Gastrocnemius medialis (tissue), 4 donors: ENCODE measurements at places on chromosomes 4 and X.

DNA sequence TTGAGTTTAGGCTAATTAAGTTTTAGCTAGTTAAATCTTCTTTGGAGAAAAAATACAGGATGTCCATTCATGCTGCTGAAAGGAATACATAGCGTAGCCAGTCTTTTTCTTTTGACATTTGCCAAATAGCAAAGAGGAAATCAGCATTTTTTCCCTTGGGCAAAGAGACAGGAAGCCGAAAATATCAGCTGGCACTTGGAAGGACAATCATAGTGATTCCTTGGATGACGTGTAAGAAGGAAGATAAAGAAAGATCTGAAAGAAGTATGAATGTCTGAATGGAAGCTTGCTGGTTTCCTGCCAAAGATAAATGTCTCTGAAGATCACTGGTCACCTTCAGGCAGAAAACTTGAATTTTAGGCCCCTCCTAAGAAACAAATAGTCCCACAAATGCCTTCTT lies 44.2 kb downstream of the SLITRK2 start:
- no peak for DNase-seq

DNA sequence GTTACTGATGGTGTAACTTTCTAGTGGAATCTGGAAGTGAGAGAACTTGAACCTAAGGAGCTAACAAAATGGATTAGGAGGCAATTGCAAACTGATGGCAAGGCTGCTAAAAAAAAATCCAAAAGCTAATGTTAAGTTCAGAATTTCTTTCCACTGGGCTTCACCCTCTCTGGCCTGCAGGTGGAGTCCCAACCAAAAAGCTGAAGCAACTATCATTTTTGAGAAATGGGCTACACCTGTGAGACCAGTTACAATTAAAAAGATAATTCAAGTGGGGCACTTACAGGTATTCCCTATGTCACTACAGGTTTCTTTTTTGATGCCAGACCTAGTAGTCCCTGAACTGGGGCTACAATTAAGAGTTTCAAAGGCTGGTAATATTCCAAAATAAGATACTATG lies 142.1 kb upstream of the FTHL17 start:
- DNase-seq, result no peak

DNA sequence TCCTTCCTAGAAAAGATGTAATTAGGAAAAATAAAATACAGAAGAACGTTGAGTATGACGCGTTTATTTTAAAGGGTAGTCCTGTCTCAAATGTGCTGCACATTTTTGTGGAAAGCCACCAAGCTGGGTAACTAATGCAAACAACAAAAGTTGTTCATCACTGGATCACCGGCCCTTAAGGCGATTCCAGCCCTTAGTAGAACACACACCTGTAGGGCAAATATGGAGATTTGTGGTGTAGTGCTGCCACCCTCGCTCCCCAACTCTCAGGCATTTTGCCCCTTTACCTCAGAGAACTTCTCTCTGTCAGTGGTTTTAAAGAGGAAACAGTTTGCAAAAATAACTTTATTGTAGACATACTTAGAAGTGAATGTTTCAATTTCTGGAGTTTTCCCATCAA lies 1.9 kb downstream of the TBL1X start:
- DNase-seq, result no peak

GRCh38 chr4:83618991-83619645 lies 83.2 kb downstream of the GPAT3 start:
- no peak for DNase-seq

- DNase-seq, result no peak
These were observed 319.6 kb upstream of the HS3ST1 start for GRCh38 chr4:11748164-11748872.

- DNase-seq, result no peak
These were observed 9.1 kb upstream of the USO1 start for GRCh38 chr4:75715105-75715799.

- DNase-seq, result no peak
These were observed 50.5 kb upstream of the NDST3 start for GRCh38 chr4:117983541-117984365.

DNA sequence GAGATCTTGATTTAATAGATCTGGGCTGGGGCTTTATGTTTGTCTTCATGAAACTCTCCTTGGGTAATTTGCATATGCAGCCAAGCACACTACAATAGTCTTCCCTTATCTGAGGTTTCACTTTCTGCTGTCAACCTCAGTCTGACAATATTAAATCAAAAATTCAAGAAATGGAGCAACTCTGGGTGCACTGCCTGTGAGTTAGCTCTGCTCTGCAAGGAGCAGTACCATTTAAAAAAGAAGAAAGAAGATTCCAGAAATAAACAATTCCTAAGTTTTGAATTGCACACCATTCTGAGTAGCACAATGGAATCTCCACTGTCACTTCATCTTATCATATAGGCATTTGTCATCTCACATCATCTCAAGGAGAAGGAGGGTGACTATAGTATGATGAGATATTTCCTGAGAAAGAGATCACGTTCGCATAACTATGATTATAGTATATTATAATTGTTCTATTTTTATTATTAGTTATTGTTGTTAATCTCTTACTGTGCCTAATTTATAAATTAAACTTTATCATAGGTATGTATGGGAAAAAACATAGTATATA lies 9.4 kb downstream of the FNIP2 start:
- DNase-seq, result no peak

DNA sequence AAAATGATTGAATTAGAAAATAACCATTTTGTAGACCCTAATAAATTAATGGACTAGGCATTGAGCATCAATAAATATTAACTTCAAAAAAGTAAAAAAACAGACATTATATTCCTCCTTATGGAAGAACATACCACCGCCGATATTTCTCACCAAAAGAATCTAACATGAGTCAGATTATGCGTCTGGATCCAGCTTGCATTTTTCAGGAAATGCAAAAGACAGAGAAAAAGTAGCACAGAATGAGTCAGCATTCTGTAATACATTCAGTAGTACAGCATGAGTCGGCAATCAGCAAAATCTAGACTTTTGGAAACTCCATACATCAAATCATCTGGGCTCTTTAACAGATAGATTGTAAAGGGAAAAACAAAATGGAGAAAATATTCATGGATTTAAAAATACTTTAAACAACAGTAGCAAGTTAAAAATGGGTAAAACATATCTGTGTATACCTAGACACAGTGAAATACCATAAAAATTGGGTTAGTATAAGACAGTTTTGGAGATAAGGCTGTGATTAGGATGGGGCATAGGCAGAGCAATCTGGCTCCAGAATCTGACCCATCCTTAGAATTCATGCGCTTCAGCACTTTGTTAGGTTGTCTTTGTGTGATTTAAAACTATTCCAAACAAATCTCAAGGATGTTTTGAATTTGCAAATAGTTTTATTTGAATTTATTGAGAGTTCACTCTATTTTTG lies 633.0 kb upstream of the FAM241A start:
- DNase-seq, result no peak

DNA sequence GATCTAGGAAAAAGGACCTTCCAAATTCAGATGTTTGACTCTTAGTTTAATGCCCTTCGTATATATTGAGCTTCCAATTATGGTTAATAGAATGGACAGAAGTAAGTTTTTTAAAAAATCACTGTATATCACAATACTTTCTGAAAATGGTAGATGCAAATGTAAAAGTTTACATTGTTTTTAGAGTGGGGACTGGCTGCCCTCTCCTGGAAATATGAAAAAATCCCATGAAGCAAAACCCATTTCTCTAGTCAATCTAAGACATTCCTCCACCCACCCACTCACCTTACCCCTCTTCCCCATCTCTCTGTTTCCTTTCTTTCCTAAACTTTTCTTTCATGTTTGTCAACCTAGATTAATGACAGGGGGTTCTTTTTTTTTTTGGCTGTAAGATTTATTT lies 134.5 kb downstream of the ARHGAP6 start:
- DNase-seq, result no peak

DNA sequence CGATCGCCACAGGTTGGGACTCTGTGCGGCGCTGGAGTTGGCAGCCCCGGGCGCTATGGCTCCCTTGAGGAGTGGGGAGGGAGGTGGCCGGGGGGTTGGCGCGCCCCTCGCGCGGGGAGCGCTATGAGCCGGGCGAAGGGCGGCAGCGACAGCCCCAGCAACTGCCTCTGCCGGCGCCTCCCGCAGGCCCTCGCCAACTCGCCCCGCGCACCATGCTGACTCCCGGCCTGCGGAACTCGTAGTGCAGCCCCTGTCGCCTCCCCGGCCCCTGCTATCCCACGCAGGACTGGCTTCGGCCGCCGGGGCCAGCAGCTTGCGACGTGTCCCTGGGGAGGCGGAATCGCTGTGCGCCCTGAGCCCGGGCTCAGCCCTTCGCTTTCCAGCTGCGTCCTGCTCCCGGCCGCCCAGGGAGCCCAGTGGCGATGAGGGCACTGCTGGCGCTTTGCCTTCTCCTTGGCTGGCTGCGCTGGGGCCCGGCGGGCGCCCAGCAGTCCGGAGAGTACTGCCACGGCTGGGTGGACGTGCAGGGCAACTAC lies 415 bp downstream of the SHISA3 start:
- no peak for DNase-seq

- DNase-seq, result no peak
These were observed 348.6 kb downstream of the AR start for GRCh38 chrX:67892401-67892800.

DNA sequence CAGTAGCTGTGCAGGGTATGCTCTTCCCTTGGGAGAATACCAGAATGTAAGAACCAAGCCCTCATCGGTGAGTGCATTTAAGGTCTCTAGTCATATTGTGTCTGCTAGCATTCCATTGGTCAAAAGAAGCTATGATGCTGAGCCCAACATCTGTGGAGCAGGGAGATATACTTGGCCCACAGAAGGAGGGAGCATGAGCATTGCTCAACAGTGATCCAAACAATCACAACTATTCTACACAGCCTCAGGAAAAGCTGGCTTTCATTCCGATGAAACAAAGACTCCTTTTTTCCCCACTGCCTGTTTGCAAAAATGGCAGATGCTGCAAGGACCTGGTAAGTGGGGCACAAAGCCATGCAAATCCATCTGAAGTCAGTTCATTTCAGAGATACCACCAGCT lies 80.6 kb upstream of the DHX15 start:
- DNase-seq, result no peak

- DNase-seq, result no peak
These were observed 199.8 kb upstream of the SFRP2 start for GRCh38 chr4:153988492-153989363.
